Thoracic aorta (tissue), 2 donors: ENCODE measurements at places on chromosomes 1 and 21. TPM values are rescaled to one million over a fixed set of nuclear protein-coding genes. Genes with fewer than 3 reads are reported as not detected.
A peak's percentile ranks its signal among the peaks of the same experiment; 100 is the strongest.

GRCh38 chr21:34076835-34077234, 3.5 kb downstream of the MRPS6 start:
- H3K36me3 ChIP-seq: no peaks in the 10 kb centered on the region
- H3K4me1 ChIP-seq: peaks cover 21% of the 10 kb centered on the region
- H3K27me3 ChIP-seq: no peaks in the 10 kb centered on the region
- peak overlapping the region; percentile 10 for H3K27ac ChIP-seq
- no peak for DNase-seq

- H3K36me3 ChIP-seq: no peaks in the 10 kb centered on the region
- DNase-seq: no peak
- H3K27me3 ChIP-seq: no peaks in the 10 kb centered on the region
- no peak overlapping the region for H3K4me3 ChIP-seq
These were observed 40.4 kb downstream of the TBX15 start for GRCh38 chr1:118947790-118948189.

DNA sequence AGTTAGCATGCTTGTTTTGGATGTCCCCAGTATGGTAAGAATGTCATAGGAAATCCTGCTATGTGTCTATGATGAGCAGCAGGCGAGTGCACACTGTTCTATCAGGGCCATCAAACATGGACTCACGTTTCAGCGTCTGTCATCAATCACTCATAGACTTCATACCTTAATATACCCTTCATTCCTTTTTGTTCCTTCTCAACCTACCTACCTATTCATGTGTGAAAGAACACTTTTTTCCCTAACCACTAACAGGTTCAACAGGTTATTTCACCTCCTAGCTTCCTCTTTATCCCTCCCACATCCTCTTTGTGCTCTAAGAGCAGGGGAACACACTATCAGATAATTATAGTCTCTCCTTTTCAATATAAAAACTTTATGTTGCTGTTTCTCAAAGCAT, 300.6 kb downstream of the TM2D1 start:
- H3K27ac ChIP-seq: no peak overlapping the region
- H3K36me3 ChIP-seq: no peaks in the 10 kb centered on the region
- no peak for DNase-seq
- H3K27me3 ChIP-seq: no peaks in the 10 kb centered on the region

DNA sequence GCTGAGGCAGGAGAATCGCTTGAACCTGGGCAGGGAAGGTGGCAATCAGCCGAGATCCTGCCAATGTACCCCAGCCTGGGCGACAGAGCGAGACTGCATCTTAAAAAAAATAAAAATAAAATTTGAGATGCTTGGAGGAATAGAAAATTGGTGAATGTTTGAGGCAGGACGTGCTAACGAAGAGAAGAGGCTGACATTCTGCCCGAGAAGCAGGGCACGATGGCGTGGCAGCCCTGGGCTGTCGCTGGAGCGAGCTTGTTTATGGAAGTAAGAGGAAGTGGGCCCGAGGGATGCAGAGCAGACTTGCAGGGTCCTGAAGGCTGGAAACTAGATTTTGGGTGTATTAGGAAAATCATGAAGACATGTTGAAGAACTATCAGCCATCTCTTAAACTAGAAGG, 92.6 kb downstream of the KIF26B start:
- DNase-seq: no peak
- no peaks in the 10 kb centered on the region for H3K36me3 ChIP-seq
- H3K4me3 ChIP-seq: no peak overlapping the region
- H3K27me3 ChIP-seq: no peaks in the 10 kb centered on the region
- no peak overlapping the region for H3K27ac ChIP-seq
- no peaks in the 10 kb centered on the region for H3K4me1 ChIP-seq

GRCh38 chr1:33247545-33247944, 8.7 kb upstream of the ZNF362 start:
- no peak overlapping the region for H3K27ac ChIP-seq
- H3K4me1 ChIP-seq: no peaks in the 10 kb centered on the region
- no peaks in the 10 kb centered on the region for H3K36me3 ChIP-seq
- H3K27me3 ChIP-seq: no peaks in the 10 kb centered on the region

DNA sequence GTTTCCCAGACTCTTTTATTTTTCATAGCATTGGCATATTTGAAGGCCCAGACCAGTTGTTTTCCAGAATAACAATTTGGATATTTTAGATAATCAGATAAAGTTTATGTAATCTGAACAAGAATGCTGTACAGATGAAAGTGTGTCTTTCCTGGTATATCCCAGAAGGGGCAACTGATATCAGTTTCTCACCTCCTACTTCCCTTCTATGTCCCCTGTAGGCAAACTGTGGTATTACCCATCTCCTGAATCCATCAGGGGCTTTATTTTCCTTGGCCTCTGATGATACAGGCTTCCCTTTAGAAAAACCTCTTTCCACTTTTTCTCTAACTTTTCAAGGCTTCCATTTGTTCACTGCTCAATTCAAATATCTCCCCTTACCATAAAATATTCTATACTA, 87.5 kb upstream of the RGS1 start:
- H3K36me3 ChIP-seq: no peaks in the 10 kb centered on the region
- H3K27ac ChIP-seq: no peak overlapping the region
- H3K4me1 ChIP-seq: peaks cover 16% of the 10 kb centered on the region
- no peak overlapping the region for H3K4me3 ChIP-seq

Gene SCMH1
- 65.9 TPM for total RNA-seq

Gene IFI44
- total RNA-seq: 43.5 TPM

Gene PRSS38
- total RNA-seq: not detected
